ENCODE measurements at places on chromosomes 2 and 18.

- DNase-seq = no peak
Measured at GRCh38 chr2:33153008-33153407, 206.3 kb downstream of the LTBP1 start.

DNA sequence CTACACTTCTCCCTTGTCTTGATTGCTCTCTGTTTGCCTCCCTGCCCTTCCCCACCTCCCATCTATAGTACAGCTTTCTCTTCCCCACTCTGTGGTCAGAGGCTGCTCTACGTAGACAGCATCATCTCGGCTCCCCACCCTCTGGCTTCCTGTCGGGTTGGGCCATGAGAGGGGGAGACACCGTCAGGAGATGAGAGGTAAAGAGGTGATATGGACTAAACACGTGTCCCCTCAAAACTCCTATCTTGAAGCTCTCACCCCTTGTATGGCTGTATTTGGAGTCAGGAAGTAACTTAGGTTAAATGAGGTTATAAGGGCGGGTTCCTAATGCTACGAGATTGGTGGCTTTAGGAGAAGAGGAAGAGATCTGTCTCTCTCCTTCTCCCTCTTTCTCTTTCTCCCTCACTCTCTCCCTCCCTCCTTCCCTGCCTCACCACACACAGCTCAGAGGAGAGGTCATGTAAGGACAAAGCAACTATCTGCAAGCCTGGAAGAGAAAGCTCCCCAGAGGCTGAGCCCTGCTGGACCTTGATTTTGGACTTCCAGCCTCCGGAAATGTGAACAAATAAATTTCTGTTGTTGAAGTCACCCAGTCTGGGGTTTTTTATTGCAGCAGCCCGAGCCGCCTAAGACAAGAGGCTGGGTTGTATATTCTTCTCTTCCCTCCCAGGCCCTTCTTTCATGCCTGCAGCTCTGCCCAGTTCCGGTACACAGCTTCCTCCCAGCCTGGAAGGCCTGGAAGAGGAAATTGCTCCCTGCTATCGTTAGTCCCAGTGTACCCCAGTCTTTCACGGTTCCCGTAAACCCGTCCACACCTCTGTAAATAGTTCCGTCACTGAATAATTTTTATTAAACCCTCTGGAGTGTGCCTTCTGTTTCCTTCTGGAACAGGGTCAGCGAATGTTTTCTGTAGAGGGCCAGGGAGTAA lies 138.0 kb downstream of the AKAIN1 start:
- DNase-seq = no peak

GRCh38 chr2:152846697-152847470 lies 128.5 kb downstream of the ARL6IP6 start:
- DNase-seq = no peak

DNA sequence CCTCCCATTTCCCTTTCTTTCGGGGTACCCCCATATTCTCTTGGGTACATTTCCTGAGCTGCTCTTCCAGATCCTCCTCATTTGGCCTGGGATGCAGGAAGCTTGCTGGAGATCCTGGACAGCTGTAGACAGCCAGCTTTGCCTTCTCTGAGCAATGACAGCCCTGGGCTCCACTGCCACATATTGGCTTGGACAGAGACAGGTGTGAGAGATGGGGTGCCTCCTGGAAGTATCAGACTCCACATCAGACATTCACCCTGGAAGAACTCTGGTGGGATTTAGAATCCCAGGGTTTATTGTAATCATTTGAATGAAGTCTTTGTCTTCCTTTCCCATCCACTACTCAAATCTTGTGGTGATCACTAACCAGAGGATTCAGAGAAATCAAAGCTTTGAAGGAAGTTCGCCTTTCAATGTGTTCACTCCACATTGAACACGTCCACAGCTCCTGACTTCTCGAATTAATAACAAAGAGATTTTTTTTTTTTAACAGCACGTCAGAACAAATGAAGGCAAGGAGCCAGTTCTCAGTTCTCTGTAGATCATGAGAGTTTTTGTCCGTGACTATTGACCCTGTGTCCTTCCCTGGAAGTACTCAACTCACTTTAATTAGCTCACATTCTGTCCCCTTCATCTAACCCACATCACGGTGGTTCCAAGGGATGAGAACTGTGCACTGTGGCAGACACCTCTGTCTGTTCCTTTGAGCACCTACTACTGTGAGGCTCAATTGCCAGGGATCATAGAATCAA lies 377.6 kb upstream of the TRIB2 start:
- DNase-seq = no peak

DNA sequence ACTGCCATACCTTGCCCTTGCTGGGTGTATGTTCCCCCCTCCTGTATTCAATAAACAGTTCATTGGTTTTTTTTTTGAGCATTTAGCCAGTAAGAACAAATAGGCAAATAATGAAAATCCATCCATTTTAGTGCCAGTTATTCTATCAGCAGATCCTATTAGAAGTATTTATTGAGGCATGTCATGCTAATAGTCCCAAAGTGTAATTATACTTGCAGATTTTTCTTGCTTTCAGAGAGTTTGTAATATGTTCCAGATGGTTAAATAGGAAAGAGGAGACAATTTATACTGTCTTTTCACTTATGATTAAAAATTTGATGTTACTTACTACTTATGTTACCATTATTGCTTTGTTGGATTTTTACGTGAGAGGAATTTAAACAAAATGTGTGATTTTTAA lies 127.6 kb downstream of the NCOA1 start:
- DNase-seq = no peak

DNA sequence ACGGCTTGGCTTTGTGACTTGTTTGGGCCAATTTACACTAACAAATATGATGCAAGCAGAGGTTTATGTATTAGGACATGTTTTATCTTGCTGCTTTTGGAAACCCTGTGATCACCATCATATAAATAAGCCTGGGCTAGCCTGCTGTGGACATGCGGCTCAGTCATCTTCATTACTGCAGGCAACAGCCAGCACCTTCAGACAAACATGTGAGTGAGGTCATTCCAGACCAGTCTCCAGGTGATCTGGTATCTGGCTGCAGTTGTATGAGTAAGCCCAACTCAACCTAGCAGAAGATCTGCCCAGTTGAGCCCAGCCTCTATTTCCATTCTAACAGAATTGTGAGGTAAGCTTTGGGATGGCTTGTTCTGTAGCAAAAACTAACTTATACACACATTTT lies 254.6 kb upstream of the ATP5MC3 start:
- no peak for DNase-seq

DNA sequence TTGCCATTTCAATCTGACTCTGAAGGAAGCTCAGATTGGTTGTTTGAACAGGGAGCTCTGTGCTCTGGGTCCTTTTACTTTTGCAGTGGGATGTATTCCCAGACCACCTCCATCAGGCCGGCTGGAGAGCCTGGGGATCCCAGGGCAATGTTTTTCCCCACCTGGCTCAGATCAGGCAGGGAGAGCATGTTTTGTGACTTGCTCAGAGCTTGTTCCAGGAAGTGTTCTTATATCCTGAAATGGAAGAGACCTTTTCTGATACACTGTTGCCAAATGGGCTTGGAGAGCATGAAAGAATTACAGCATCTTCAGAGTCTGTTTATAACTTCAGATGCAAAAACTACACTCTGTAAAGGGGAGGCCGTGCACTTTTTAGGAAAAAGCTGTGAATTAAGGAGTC lies 56.0 kb downstream of the LIPG start:
- no peak for DNase-seq

DNA sequence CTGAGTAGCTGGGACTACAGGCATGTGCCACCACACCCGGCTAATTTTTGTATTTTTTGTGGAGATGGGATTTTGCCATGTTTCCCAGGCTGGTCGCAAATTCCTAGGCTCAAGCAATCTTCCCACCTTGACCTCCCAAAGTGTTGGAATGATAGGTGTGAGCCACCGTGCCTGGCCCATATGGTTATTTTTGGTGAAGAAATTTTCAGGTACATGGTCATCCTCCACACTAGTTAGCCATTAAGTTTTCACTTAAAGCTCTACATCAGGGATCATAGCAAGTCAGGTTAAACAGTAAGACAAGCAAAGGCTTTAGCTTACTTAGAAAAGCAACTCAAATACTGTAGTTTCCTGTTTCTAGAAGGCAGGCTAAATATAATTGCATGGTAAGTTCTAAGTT lies 104.3 kb upstream of the GRB14 start:
- no peak for DNase-seq

DNA sequence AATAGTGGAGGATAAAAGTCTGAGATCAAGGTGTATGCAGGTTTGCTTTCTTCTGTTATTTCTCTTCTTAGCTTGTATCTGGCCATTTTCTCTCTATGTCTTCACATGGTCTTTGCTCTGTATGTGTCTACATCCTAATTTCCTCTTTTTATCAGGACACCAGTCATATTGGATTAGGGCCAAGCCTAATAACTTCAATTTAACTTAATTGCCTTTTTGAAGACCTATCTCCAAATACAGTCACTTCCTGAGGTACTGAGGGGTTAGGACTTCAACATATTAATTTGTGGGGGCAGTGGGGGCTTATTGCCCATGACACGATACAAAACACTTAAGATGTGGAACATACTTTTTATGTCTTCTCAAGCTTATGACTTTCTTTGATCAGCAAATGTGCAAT lies 632.9 kb upstream of the CELF4 start:
- no peak for DNase-seq

DNA sequence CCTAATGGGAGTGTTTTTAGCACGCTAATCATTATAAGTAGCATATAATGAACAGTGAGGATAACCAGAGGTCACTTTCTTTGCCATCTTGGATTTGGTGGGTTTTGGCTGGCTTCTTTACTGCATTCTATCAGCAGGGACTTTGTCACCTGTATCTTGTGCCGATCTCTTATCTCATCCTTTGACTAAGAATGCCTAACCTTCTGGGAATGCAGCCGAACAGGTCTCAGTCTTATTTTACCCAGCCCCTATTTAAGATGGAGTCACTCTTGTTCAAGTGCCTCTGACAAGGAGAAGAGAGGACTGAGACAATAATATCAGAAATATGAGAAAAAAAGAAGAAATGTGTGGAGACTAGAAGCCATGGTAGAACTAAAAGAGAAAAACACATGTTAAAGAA lies 276.4 kb downstream of the TMX3 start:
- no peak for DNase-seq

DNA sequence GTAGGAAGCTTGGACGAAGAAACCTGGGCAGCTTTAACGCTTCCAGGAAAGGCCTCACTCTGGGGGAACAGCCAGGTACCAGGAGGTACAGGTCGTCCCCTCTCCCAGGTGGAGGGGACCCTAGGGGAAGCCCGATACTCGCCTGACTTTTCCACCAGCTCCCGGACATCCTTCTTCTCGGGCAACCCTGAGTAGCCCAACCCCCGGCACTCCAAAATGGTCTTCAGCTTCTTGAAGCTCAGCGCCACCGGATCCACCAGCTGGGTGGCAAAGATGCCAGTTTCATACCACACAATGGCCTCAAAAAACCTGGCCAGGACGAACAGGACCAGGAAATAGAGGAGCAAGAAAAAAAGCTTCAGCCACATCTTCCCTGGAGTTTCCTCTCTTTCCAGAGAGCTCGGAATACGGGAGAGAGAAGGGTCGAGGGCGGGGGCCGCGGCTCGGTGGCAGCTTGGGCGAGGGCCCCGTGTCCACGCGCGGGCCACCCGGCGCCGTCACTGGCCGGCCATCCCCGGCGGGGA lies 1.1 kb downstream of the RNF103 start:
- peak; percentile 6 for DNase-seq

- no peak for DNase-seq
Measured at GRCh38 chr18:61209801-61210200, 123.4 kb upstream of the CDH20 start.

GRCh38 chr2:57160976-57161375 lies 885.6 kb upstream of the VRK2 start:
- no peak for DNase-seq

DNA sequence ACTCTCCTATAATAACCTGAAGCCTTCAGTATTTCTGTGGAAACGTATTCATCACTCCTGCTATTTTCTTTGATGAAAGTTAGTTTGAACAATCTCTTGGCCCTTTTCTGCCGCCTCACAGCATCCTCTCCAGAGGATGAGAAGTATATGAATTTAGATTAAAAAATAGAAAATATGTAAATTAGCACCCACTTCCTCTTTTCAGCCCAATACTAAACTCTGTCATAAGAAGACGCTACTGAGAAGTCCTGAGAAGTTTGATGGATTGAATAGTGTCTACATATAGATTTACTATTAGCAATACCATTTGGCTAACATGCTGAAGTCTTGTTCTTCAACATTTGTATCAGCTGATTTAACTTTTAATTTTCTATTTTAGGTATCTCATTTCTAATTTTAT lies 526.4 kb upstream of the SPHKAP start:
- DNase-seq = no peak

Measured in activated CD4-positive, alpha-beta T cell treated with anti-CD3 and anti-CD28 coated beads, Interleukin-2, amount 50 U/mL, for 4 hours (primary cell).